ENCODE measurements at places on chromosomes 4 and X.

GRCh38 chrX:20352504-20352903 lies 85.8 kb upstream of the RPS6KA3 start:
- no peak for DNase-seq

DNA sequence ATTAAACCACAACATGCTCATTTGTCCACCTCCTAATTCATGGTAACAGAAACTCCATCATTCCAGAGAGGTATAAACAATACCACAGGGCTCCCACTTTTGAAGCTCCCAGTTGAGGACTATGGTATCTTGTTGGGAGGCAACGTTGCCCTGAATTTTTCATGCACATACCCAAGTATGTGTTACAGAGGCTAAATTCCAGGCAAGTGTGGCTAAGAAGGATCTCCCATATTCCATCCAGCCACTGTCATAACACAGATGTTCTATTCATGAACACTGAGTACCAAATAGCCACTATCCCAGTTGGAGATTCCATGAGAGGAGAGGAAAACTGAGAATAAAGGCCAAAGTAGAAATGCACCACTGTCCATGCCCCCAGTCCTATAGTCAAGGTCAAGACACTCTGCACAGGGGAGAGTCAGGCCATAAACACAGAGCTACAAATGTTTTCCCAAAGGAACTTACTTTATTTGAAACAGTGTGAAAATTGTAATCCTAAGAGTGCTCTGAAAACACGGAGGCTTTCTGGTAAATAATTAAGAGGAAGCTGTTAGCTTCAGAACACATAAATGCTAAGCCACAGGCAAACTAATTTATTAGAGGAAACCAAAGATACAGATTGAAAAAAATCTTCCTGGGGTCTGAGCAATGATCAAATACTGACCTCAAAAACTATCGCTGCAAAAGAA lies 42.4 kb upstream of the TMPRSS11B start:
- no peak for DNase-seq

GRCh38 chr4:52726826-52727580 lies 24.2 kb downstream of the ERVMER34-1 start:
- DNase-seq = no peak

- no peak for DNase-seq
Observed at GRCh38 chr4:185512516-185512915, 22.8 kb downstream of the PDLIM3 start.

DNA sequence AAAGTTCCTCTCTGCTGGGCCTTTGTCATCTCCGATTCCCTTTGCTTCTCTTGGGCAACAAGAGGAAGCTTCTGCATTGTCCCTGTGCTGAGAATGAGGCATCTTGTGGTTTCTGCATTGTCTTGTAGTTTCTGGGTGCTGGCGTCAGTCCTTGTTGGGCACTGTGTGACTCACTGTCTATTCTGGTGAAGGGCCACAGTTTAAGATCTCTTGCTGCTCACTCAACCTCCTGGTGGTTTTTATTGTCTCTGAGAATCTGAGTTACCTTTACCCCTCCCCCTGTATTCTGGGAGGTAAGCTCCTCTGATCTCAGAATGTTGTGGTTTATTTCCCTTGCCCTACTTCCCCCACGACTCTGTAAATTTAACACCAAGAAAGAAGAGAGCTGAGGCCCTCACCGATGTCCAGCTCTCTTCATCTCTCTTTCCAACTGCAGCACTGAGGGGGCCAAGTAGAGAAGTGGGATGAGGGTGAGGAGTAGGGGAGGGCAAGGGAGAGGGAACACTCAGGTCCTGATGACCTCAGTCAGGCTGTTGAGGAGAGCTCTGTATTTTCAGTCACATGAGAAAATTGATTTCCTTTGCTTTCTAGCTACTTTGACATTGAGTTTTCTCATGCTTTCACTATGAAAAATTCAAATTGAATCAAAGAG lies 441.6 kb upstream of the PITX2 start:
- no peak for DNase-seq

GRCh38 chr4:17058536-17058915 lies 160.1 kb upstream of the LDB2 start:
- no peak for DNase-seq

- no peak for DNase-seq
Observed at GRCh38 chrX:153592966-153593688, 5.8 kb downstream of the CCNQ start.

DNA sequence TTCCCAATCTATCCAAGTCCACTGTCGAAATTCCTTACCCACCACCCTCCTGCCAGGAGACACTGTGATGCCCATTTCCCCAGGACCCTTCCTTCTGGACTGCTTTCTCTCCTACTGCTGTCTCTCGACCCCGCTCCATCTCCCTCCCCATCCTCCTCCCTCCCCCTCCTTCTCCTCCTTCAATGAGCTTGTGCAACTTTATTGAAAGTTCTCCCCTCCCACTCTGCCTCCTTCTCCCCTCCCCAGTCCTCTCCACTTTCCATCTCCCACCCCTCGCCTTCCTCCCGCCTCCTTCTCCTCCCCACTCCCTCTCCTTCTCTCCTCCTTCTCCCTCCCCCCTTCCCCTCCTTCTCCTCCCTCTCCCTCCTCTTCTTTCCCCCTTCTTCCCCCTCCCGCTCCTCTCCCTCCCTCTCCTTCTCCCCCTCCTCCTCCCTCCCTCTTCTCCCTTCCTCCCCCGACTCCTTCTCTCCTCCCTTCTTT lies 116.6 kb upstream of the FAT1 start:
- DNase-seq = no peak

GRCh38 chr4:3660086-3660927 lies 105.9 kb upstream of the ADRA2C start:
- DNase-seq = peak; percentile 27

DNA sequence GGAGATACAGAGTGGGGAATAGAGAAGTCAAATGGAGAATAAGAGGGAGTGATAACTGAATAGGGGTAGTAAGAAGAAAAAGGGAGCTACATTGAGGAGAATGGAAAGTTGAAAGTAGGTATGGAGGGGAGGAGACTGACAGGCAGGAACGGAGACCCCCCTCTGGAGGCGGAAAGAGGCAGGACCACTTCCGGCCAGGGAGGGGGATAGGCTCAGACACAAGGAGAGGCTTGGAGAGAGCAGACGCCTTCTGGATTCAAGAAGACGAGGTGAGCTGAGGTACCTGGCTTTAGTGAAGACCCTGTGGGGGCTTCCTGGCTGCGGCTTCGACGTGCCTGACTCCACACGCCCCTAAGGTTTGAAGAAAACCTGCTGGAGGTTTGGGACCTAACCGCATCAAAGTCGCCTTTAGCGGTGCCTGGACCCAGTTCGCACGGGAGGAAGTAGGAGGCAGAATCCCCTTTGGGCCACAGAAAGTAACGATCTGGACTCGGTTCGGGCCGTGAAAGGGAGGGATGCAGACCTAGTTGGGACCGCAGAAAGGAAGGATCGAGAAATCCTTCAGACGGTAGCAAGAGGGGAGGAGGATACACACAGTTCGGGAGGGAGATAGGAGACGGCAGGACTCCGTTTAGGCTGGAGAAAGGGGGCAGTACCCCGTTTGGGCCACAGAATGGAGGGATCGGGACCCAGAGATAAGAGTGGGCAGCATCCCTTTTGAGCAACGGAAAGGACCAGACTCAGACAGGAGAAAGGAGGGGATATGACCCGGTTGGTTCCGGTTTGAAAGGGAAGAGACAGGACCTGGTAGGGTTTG lies at the start of gene TRO:
Gene TRO (plus strand): TSS at position 215 of the 817 bp plus-strand sequence. CDS start 1,423 bp downstream, outside the sequence.
- no peak for DNase-seq

DNA sequence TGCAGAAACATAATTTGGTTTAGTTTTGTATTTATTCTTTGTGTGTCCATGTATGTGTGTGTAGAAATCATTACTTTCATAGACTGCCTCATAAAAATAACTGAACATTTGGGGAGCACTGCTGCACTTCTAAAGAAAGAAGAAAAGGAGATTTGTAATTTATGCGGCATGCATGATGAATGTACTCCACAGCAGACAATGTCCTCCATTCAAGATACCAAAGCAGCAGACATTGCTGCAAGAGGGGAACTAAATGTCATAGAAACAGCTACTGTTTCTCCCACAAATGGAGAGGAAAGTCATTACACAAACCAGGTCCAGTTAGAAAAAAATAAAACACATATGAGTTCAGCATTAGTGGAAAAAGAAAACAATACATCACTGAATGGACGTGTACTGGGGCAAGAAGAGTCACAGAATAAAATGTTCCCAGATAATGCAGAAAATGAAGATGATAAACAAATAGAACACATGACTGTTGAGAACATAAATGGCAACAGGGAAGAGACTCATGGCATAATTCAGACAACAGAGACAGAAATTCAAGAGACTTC lies 2.6 kb downstream of the DTHD1 start:
- DNase-seq = no peak

DNA sequence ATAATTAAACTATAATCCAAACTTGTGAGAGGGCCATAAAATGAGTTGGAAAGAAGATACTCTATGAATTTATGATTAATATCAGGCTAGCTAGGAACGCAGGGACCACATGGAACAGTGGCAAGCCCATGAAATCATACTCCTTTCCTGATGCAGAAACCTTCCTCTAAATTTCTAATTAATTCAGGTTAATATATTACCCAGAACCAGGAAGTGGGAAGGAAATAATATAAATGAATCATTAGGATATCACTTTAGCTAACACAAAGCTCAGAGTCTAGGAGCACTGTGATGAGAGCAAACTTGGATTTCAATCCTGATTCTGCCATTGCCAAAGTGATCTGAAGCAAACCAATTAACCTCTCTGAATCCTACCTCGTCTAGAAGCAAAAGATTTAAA lies 68.0 kb downstream of the IQCM start:
- no peak for DNase-seq

DNA sequence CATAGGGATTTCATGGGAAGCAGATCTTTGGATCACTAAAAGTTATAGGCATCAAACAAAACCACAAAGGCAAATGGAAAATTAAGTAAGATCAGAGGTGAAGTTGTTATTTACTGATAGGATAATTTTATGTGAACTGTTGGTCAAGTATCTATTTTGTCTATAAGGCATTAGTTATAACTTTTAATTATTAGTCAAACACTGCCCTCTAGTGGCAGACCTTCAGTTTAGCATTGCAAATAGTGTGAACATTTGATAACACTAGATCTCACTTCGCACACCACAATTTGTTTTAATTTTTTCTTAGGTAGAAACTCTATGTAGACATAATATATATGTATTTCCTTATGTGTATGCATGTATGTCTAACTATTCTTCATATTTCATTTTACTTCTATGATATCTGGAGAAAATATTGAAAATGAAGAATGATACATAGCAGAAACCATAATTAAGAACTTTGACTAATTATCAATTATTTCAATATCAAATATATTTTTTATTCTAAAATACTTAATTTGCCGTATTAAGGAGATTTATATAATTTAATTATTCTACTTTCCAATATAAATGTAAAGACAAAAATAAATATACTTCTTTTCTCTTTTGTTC lies 214.5 kb upstream of the TACR3 start:
- DNase-seq = peak; percentile 27

- DNase-seq = no peak
Observed at GRCh38 chr4:172245516-172245915, 432.3 kb downstream of the GALNTL6 start.

DNA sequence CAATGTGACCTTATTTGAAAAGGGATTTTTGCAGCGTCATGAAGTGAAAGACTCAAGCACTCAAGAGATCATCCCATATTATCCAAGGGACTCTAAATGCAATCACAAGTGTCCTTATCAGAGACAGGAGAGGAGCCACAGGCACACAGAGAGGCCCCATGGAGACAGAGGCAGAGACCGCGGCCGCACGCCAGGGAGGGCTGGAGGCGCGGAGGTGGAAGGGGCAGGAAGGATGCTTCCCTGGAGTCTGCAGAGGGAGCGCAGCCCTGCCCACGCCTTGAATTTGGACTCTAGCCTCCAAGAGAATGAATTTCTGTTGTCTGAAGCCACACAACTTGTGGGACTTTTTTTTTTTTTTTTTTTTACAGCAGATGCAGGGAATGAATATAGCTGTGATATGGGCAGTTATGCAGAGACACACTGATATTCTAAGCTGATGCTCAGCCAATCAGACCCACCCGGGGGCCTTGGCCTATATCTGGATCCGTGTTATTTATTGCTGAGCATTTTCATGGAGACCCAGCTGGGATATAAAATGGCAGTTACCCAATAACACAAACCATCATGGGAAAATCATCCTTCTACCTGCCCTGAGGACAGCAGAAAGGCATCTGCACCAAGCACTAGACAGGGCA lies 244.8 kb upstream of the PSAPL1 start:
- DNase-seq = peak; percentile 9

GRCh38 chr4:73798842-73799241 lies 37.6 kb upstream of the CXCL6 start:
- DNase-seq = no peak

DNA sequence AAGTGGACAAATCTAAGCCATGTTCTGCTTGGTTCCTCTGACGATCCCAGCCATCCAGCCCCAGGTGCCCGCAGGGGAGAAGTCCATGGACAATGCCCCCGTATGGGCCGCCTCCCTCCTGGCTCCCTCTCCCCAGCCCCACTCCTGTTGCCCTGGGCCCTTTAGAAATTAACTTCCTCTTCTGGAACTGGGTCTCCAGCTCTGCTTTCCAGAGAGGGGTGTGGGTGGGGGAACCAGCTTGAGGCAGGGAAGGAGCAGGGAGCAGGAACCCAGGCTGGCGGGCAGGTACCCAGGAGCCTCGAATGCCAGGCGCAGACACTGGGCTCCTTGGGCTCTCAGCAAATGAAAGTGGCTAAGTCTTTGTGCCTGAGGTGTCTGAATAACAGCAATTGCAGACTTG lies 12.7 kb upstream of the ABLIM2 start:
- no peak for DNase-seq
